ENCODE measurements at places on chromosomes 4 and X.

GRCh38 chrX:11611161-11611560, 54.6 kb downstream of the ARHGAP6 start:
- DNase-seq, result no peak

DNA sequence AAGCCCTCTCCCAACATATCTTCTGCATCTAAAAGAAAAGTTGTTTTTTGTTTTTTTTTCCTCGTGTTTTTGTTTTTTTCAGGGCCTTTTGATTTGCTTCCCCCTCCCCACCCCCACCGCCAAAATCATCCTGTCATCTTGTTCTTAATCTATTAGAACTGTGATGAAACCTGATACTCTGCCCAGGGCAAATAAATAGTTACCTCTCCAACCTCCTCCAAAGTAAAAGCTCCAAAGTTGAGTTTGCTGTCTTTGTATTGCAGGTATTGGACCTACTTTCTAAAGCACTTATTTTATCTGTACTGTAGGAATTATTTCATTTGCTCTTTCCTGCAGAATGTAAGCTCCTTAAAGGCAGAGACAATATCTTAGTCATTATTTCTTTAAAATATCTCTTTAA, 172.9 kb downstream of the SOWAHB start:
- DNase-seq, result no peak

GRCh38 chr4:89296896-89297295, 10.7 kb downstream of the GPRIN3 start:
- no peak for DNase-seq

- no peak for DNase-seq
Measured at GRCh38 chr4:70844180-70844579, 4.5 kb upstream of the GRSF1 start.

- DNase-seq, result no peak
Measured at GRCh38 chrX:39875834-39876628, 221.7 kb downstream of the BCOR start.

DNA sequence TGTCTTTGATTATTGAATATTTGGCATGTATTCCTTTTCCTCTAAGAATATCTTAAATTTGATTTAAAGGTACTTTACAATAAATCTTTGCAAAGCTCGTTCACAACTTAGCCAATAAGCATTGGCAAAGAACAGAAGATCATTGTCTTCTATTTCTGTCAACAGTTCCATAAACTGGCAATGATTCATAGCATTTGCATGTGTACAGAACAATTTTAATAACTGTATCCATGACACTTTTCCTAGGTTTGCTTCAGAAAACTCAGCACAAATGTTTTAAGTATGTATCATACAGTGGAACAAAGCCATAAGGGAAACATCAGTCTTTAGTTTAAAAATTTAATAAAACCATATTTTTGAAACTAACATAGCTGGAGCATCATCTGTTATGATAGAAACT, 462.7 kb upstream of the RPS6KA3 start:
- DNase-seq, result no peak

DNA sequence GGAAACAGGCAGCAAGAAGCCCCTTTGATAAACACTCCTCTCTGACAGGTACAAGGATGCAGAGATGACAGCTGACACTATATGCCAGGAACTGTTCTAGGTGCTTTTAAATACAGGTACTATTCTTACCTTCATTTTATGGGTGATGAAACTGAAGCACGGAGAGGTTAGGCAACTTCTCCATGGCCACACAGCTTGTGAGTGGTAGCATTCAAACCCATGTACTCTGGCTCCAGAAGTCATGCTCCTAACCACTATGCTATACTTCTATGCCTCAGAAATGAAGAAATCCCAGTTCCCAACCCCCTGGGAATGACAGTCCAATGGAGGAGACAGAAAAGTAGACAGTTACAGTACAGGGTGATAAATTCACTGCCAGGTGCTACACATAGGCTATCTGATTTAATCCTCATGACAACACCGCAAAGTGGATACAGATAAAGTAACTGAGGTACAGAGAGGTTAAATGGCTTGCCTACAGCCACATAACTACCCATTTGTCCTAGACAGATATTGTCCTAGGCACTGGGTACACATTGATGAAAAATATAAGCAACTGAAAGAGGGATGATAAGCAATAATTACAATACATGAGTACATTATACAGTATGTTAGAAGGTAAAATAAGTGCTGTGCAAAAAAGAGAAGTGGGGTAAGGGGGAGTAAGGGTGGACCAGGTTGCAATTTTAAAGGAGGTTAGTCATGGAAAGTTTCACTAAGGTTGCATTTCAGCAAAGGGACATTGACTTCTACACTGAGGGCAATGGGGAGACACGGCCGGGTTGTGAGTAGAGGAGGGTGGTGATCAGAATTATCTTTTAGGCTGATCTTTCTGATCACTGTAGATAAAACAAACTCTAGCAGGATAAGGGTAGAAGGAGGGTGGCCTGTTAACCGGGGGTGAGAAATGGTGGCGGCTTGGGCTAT, 1.6 kb upstream of the F8 start:
- no peak for DNase-seq

DNA sequence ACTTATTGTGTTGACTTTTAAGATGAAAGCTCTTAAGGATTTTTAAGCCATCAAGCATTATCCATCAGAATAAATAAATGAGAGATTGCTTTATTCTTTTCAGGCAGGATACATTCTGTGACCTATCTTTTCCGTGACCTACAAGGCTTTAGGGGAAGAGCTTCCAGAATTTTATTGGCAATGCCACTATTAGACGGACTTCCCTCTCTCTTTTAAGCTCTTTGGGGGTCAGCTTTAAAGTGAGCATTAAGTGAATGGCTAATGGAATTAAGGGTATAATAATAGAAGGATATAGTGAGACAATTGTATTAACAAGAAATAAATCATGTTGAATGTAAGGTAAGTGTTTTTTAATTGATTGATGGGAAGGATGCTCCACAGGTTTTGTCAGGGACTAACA, 273.7 kb downstream of the GPAT3 start:
- DNase-seq, result no peak

GRCh38 chr4:3069661-3070199, 4.6 kb downstream of the HTT-AS start:
- no peak for DNase-seq

DNA sequence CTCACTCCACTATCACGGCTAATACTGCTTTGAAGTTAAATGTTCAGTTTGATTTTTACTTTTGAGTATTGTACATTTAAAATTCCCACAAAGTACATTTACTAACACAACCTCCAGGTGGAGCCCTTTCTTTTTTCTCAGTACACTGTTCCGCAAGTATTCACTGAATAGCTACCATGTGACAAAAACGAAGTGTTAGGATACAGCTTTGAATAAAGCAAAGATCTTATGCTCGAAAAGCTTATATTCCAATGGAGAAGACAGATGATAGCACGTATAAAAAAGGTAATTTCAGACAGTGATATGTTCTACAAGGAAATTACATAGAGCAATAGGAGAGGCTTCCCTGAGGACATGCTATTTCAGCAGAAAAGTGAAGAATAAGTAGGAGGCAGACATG, 60.7 kb upstream of the ABCG2 start:
- DNase-seq, result peak; percentile 70

GRCh38 chr4:56648021-56648823, 32.9 kb downstream of the HOPX start:
- no peak for DNase-seq

GRCh38 chr4:14303856-14304255, 676.3 kb upstream of the BOD1L1 start:
- DNase-seq, result no peak

- DNase-seq, result no peak
Measured at GRCh38 chr4:151087467-151087866, 12.0 kb upstream of the RPS3A start.

GRCh38 chr4:153447175-153447905, 18.8 kb upstream of the TMEM131L start:
- DNase-seq, result no peak

DNA sequence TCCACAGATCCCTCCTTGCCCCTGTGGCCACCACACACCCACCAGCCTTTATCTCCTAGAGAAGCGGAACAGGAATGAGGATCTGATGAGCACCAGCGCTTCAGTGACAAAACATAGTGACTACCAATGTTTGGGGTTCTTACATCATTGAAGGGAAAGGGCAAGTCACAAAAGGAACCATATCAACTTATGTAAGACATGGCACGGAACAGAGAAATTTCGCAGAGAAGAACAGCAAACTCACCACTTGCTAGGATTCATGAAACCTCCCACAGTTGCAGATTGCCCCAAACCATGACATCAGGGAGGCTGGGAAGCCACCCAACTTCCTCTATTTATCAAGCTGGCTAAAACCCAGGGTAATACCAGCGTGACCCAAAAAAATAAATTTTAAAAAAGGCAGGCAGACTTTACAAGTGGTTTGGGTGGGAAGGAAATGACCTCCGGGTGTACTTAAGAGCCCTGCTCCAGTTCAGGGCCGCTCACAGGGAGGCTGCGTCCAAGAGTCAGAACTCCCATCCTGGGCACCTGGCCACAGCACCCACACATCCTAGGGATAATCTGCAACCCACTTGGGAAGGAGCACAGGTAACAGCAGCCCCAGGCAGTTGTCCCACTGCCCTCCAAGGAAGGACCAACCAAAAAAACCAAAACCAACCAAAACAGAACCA, 36.0 kb downstream of the ADGRG2 start:
- no peak for DNase-seq

- DNase-seq, result no peak
Measured at GRCh38 chrX:153640045-153640686, 6.8 kb upstream of the DUSP9 start.

DNA sequence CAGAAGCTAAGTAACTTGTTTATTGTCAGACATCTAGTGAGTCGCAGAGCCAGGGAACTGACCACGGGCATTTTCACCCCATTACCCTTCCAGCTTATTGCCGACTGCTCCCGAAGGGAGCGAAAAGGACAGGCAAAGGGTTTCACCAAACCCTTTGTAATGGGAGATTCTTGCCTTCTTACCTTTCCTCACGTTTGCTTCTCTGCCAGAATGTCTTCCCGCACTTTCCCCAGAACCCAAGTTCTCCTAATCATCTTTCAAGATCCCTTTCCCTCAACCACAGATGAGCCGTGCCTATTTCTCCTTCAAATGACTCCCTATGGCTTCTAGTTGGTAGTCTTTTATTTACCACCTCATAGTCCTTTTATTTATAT, 520 bp upstream of the SRP72 start:
- no peak for DNase-seq

DNA sequence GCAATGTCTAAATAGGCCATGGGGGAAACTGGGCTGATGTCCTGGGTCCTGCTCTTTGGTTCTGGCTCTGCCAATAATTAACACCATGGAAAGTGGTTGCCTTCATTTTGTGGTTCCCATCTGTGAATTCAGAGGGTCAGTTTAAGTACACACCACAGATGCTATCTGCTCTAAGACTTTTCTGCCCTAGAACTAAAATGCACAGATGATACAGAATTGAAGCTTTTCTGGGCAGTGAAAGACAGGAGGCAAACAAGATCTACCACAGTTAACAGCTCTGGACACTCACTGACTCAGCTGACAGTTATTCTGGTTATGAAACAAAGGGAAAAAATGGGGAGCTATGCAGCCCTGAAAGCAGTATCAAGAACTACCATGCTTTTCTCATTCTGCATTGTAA, 37.3 kb downstream of the APBB2 start:
- DNase-seq, result no peak

GRCh38 chr4:172393220-172393619, 580.0 kb downstream of the GALNTL6 start:
- DNase-seq, result no peak

DNA sequence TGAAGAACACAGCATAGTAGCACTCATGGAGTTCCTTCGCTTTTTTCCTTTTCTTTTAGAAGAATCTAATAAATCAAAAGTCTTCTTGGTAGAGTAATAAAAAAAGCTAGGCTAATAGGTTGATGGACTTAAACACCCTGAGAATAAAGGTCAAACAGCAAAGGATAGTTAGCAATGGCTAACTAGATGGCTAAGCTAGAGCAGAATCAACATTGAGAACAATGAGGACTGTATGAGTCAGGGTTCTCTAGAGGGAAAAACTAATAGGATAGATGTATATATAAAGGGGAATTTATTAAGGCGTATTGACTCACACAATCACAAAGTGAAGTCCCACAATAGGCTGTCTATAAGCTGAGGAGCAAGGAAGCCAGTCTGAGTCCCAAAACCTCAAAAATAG, 550.9 kb downstream of the GLUD2 start:
- DNase-seq, result no peak

- no peak for DNase-seq
Measured at GRCh38 chrX:11285651-11286050, 7.6 kb upstream of the AMELX start.

DNA sequence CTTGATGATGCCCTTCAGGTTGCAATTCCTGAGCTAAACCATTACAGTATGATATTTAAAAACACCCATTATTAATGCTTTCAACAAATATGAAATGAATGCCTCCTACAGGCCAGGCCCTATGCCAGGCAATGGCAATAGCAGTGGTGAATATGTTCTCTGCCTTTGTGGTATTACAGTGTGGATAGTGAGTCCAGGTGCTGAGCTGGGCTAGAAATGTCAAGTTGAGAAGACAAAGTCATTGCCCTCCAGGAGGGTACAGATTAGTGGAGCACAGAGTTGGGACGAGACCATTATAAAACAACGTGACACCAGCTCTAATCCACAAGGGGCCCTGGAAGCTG, 81.9 kb downstream of the RBM47 start:
- DNase-seq, result no peak

DNA sequence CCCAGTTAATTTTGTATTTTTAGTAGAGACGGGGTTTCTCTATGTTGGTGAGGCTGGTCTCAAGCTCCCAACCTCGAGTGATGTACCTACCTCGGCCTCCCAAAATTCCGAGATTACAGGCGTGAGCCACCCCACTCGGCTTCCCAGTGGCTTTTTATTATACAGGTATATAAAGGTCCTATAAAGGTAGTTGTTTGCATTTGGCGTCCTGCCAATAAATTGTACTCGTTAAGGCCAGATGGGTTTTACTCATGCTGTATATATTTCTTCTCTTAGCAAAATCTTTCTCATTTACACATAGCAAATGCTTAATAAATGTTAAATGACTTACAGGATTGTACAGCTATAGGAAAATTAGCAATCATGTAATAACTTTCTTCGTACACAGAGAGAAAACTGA, 6.9 kb downstream of the SHROOM3 start:
- DNase-seq, result no peak

GRCh38 chrX:30580641-30581040, 3.1 kb upstream of the TASL start:
- DNase-seq, result no peak

GRCh38 chr4:86184216-86184900, 175.5 kb downstream of the MAPK10 start:
- DNase-seq, result no peak

GRCh38 chrX:54043541-54044125, 640 bp downstream of the PHF8 start:
- DNase-seq, result peak; percentile 23

- DNase-seq, result no peak
Measured at GRCh38 chr4:115187136-115187535, 73.7 kb upstream of the NDST4 start.

GRCh38 chrX:16138108-16138427, 14.7 kb downstream of the GRPR start:
- no peak for DNase-seq

- DNase-seq, result no peak
Measured at GRCh38 chr4:94665500-94666404, 92.0 kb upstream of the BMPR1B start.

GRCh38 chr4:20255823-20256222, 4.1 kb downstream of the SLIT2 start:
- no peak for DNase-seq

GRCh38 chr4:3364634-3365314, 72.0 kb downstream of the RGS12 start:
- DNase-seq, result no peak

GRCh38 chr4:176350671-176351070, 30.9 kb downstream of the SPCS3 start:
- DNase-seq, result no peak

- DNase-seq, result no peak
Measured at GRCh38 chrX:105277132-105277531, 56.6 kb upstream of the TEX13A start.

All from CD4-positive, alpha-beta T cell treated with Interleukin-2 at 100 ng/mL for 4 hours (primary cell).